ENCODE measurements at places on chromosomes 3 and 15.

DNA sequence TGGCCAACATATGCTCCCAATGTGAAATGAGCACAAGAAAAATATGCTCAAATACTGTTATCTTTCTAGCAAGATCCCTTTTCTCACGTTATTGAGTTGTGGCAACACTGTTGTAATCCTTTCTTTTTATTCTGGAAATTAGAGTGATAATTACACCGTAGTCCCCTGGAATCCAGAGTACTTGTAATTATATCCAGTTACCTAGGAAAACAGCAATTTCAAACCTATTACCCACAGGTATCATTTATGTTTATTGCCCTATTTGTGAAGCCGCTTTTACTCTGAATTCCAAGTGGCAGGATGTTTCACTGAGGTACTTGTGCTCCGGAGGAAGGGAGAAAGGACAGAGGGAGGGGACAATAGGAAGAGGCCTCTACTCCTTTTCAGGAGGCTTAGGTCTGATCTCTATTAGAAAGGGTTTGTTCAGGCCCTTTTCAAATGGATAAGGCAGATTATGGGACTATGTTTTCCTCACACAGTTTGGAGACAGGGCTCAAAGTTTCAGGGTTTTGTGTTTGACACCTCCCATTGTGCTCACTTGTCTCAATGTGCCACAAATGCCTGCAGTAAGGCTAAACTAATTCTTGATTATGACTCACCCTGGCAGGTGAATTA lies 646.6 kb downstream of the TUSC7 start:
- no peak for DNase-seq

DNA sequence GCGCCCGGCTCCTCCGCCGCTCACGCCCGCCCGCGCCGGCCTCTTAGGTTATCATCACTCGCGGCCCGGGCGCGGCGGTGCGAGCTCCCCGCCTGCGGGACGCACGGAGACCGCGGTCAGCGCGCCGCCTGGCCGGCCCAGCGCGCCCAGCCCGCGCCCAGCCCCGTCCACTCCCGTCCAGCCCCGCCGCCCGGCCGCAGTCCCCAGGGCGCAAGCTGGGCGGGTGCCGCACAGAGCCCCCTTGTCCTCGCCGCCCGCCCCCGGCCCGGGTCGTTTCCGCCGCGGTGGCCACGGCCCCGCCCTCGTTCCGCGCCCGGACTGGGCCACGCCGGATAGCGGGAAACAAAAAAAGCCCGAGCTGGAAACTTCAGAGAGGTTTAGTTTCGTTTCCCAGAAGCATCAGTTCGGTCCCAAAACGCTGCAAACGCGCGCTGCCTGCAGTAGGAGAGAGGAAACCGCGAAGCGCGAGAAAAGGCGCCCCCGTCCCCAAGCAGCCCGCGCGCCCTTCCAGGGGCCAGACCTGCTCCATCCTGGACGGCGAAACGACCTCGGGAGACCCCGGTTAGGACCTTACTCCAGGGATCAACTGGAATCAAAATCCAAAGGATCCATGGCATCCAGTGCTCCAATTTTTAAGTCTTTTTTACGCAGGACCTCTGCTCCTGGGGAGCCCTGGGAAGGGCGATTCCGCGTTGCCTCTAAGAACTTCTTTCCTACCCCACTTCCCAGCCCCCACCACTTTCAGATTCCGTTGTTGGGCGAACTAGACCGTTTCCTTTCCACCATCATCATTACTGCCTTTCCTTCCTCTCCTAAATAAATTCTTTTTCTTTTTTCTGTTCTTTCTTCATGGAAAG lies at the start of gene ATP10A:
ATP10A (minus strand) TSS at position 217 of the 857 bp plus-strand sequence. CDS start 231 bp downstream, outside the sequence.
- no peak for DNase-seq

DNA sequence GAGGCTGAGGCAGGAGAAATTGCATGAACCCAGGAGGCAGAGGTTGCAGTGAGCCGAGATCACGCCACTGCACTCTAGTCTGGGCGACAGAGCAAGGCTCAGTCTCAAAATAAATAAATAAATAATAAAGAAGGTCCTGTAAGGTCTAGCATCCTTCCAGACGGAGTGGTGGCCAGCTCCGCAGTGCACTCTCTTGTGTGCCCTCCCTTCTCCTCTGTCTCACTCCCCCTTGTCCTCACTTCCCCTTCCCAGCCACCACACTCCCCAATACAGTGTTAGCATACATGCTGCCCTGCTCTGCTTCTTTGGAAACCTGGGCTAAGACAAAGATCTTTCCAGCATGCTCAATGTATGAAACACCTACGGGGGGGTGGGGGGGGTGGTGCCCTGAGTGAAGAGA lies 3.4 kb upstream of the CLN6 start:
- DNase-seq, result no peak

- DNase-seq, result no peak
Observed at GRCh38 chr3:22937536-22937935, 265.6 kb upstream of the UBE2E2 start.

- DNase-seq, result no peak
Observed at GRCh38 chr3:63992516-63993209, 30.6 kb downstream of the PSMD6 start.

GRCh38 chr3:192917028-192917403 lies 640 bp downstream of the MB21D2 start:
- DNase-seq, result peak; percentile 42

DNA sequence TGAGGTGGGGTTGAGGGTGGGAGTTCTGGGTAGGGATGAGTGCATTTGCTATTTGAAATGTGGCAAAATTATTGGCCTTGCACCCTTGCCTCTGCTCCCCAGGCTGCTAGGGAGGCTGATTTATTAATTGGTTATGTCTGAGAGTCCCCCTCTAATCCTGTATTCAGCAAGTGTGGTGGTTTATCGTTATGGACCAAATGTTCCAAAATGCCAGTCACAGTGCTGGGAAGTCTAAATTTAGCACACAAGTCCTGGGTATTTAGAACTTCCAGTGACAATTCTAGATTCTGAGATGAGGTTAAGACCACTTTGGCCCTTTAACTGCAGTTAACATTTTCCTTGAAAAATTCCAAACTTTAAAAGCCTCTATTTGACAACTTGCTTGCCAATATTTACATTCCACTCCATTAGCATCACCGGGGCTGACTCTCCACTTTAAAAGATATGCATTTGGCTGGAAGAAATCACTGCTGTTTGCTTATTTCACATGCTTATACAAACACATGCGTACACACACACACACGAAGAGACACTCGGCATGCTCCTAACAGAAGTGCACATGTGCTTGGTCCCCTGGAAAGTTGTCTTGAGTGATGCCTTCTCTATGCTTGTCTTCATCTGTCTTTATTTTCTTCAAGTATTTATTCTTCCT lies 247.7 kb downstream of the IL20RB start:
- DNase-seq, result no peak

DNA sequence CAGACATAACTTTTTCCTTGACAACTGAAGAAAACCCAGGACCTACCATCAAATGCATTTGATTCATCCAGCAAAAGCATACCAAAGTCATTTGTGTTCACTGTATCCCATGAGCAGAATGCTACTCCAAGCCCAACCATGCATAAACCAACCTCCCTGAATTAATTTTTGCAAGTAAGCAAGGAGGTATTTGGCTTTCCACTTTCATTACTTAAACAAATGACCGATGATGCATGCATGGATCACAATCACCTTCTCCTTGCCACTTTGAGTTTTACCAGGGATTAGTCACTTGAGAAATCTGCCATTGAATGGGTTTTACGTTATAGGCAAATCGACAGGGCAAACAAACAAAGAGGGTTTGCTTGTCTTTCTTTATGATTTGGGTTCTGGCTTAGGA lies 214.8 kb downstream of the FMN1 start:
- peak; percentile 15 for DNase-seq

DNA sequence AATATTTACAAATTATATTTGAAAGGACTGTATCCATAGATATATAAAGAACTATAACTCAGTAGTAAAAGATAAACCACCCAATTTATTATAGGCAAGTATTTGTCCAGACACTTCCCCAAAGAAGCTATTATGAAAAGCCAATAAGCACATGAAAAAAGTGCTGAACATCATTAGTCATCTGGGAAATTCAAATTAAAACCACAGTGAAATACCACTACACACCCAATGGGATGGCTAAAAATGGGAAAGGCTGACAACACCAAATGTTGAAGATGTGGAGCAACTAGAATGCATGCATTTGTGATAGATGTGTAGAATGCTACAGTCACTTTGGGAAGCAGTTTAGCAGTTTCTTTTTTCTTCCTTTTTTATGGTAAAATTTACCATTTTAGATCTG lies 147.0 kb downstream of the PDE8A start:
- DNase-seq, result no peak

GRCh38 chr3:99172736-99173657 lies 271.5 kb upstream of the DCBLD2 start:
- peak; percentile 13 for DNase-seq

- no peak for DNase-seq
Observed at GRCh38 chr3:94937980-94938379, 875.1 kb downstream of the NSUN3 start.

- no peak for DNase-seq
Observed at GRCh38 chr15:89628301-89628700, 27.0 kb downstream of the KIF7 start.

GRCh38 chr3:141047168-141047567 lies 4.0 kb upstream of the SPSB4 start:
- DNase-seq, result no peak

DNA sequence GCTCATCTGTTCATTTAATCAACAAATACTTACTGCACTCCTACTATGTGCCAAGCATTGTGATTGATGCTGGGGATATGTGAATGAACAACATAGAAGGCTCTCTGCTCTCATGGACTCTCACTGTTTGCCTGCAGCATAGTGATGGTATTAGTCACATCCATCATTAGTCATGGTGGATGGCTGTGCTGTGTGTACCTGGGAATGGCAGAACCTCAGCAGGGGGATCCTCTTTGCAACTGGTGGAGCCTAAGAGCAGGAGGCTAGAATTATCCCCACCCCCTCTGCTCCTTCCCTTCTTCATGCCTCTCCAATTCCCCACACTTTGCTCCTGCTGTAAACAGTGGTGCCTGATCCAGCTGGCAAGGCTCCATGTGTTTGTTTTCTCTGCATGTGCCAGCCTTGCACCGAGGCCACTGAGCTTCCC lies 20.5 kb downstream of the BOC start:
- peak; percentile 75 for DNase-seq

DNA sequence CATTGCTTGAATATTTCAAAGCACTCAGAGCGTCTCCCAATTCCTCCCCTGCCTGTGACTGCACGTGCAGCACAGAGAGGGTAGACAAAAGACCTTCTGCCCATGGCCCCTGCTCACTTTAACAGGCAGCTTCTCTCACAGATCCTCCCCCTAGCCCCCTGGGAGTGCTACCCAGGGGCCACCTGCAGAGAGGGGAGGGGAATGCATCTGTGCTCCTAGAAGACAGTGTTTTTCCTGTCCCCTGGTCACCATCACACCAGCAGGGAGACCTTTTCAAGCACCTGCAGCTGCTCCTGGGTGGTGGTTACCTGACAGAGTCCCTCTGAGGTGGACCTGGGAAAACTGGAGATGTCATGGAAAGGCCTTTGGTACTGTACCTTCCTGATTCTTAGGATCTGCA lies 56.7 kb upstream of the PRR23C start:
- DNase-seq, result no peak
